ENCODE measurements at places on chromosomes 13 and 19.
A peak's percentile ranks its signal among the peaks of the same experiment; 100 is the strongest.

DNA sequence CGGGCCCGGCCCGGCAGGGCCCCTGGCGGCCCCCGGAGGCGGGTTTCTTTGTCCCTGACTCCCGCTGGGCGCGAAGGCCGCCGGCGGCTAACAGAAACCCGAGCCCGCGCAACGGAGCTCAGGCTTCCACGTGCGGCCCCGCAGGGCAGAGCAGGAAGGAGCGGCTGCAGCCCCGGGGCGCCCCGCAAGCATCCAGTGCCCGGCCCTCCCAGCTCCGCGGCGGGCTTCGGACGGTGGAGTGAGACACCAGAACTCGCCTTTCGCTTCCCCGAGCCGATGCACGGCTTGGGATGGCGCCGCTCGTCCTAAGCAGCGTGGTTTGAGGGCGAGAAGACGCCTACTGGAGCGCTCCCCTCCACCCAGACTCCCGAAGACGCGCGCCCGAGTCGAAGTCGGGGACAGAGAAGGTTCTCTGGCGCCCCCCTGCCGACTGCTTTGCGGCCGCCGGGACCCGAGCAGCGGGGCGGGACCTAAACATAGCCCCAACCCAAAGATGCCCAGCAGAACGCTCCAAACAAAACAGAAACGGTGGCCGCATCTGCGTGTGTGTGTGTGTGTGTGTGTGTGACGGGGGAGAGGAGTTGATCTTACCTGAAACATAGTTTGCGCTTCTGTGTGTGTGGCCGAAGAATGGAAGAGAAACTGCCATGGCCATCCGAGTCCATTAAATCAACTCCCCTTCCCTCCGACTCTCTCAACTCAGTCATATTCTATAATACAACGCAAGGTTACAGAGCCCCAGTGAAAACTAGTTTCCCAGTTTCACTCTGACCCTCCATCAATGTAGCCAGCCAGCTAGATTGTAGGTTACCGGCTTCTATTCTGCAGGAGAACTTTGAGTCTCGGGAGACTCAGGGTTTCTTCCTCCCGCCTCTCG is 629 bp upstream of the FGF9 start:
- DNase-seq = peak; percentile 32

GRCh38 chr13:23985839-23986238 is 88.5 kb upstream of the C1QTNF9B start:
- no peak for DNase-seq

DNA sequence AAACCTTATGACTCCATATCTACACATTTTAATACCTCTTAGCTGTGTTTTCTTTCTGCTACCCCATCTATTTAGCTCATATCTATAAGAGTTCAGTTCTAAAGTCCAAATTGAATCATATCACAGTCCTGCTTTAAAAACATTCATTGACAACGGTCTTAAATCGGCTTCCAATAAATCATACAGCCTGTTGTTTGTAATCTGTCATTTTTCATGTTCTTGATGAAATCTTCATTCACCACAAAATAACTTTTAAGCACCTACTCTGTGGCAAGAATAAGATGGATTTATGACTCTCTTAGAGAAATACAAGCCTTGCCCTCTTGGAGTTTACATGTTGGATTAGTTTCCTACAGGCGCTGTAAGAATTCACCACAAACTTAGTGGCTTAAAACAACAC is 450.9 kb upstream of the GPC6 start:
- no peak for DNase-seq

- DNase-seq = no peak
Observed at GRCh38 chr19:30778061-30778460, 405.9 kb downstream of the ZNF536 start.

GRCh38 chr19:35438096-35438495 is 10.0 kb upstream of the FFAR2 start:
- DNase-seq = no peak

- DNase-seq = peak; percentile 94
Observed at GRCh38 chr19:4811328-4812131, 20.0 kb downstream of the TICAM1 start.

DNA sequence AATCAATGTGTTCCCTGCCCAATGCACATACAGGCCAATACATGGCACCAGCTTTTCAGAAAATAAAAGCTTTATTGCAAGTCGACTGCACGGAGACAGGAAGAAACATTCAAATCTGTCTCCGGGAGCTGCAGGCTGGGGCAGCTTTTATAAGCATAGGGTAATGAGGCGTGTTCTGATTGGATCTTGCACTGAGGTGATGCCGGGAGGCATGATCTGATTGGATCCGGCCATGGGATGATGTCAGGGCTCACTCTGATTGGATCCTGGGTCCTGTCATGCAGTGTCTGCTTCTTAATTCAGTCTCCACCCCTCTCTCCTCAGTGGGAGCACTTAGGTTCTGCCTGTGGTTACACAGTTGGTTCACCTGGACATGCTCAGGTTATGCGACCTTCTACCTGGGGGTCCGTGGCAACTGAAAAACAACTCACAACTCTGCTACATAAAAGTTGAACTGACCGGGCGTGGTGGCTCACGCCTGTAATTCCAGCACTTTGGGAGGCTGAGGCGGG is 11.8 kb upstream of the FBN3 start:
- no peak for DNase-seq

DNA sequence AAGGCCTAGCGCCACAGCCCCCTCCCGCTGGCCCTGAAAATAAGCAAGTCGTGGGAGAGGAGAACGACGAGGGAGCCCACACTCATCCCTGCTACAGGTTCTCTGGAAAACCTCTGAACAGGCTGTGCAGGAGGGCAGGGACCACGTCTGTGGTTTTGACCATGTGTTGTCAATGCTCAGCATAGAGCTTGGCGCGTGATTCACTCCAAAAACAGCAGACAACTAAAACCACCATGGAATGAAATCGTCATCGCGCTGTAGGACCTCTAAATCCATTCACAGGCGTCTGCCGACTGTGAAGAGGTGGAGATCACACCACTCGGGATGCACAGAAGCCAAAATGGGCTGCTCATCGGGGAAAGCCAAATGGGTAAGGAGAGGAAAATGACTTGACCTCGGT is 121.3 kb downstream of the COL4A1 start:
- no peak for DNase-seq

DNA sequence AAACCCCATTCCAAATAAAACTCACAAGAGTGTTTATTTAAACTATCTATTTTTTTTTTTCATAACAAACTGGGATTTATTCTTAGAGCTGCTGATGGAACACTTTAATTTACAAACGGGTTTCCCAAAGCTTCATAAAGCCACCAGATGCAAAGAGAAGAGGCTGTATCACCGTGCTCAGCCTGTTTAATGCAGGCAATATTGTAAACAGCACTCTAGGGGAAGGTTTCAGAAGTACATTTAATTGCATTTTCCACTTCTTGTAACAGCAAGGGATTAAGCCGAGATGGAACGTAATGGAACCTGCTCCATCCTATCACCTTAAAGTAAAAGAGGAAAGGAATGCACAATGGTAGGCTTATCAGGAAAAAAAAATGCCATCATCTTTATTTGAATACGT is 550.6 kb upstream of the ARGLU1 start:
- DNase-seq = no peak

DNA sequence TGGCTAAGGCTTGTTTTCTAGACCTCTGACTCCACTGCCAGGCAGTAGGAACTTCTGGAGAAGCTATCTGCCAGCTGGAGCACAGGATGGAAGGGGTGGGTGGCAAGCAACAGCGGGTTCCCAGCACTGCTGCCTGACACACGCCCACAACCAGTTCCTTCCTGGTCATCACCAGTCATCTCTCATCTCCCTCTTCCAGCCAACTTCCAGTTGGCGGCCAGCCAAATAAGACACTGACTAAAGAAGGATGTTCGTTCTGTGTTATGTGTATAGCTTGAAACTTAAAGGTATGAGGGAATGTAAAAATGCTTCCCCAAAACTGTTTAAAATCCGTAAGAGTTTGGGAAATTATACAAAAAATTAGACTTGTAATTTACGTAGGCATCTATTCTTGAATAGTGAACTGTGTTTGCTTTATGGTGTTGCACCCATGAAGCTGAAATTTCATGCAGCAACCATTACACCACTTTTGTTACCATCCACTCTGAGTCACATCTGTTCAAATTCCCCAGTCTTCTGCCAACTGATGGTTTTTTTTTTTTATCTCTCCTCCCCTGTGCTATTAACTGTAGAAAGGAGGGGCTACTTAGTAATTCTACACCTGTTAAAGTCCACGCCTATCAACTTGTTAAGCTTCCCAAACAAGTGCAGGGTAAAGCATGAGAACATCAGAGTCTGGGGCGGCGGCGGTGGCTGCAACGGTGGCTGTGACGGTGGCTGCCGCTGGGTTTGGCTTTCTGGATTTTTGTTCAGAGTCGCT is 86.2 kb upstream of the FRY start:
- no peak for DNase-seq

- DNase-seq = no peak
Observed at GRCh38 chr19:53041366-53041765, 3.2 kb upstream of the ERVV-2 start.

DNA sequence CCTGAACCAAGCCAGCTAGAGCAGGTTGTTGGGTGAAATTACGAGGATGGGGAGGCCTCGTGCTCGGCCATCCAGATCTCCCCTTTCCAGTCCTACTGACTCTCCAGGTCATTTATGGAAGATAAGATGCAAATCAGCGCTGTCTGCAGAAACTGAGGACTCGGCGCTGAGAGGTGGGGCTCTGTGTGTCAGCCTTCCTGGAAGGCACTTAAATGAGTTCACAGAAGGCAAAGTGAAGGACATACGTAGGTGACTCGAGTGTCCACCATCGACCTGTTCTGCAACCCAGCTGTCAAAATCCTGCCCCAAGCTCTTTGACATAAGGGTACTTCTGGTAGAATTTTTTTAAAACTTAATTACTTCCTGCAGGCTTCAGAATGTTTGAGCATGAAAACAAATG is 86.4 kb downstream of the RAB20 start:
- no peak for DNase-seq

DNA sequence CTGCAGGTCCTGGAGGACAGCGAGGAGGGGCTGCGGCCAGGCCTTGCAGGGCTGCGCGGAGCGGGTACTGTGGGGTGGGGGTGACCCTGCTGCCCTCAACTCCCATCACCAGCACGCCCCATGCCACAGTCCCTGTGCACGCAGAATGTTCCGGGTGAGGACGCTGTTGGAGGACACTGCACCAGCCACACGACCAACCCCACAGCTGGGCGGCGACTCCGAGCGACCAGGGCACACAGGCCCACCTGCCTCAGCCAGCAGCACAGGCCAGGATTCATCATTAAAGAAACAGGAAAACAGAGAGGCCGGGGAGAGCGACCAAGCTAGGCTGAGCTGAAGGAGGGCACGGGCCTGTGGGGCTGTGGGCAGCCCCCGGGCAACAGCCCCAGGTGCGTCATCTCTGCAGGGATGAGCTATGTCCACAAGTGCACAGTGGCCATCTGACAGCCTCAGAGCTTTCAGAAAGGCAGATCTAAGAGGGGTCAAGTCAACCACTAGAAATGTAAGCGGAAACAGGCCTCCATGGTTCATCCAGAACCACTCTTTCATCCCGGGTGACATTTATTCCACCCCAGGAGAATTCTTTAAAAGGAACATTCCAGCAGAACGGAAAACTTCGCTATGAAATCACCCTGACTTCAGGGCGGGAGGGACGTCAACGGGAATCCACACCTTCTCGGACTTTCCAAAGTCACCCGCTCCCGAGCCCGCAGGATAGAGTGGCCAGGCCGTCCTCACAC is 1.5 kb downstream of the GAS6 start:
- no peak for DNase-seq

- no peak for DNase-seq
Observed at GRCh38 chr19:40810160-40810559, 11.2 kb downstream of the EGLN2 start.

DNA sequence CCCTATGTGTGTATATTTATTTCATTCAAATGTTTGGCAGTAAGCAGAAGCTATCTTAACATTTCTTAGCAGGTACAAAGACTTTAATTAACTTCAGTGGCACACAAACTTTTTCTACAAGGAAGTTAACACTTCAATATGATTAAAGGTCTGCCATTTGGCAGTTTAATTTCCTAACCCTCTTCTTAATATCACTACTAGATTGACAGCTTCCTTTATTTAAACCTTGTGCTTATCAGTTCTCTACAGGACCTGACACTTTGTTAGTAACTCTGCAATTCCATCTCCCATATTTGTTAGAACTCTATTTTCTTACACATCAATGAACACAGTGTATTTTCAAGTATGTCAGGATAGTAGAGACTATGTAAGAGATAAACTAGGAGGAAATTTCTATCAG is 152.4 kb upstream of the ATXN8OS start:
- no peak for DNase-seq

DNA sequence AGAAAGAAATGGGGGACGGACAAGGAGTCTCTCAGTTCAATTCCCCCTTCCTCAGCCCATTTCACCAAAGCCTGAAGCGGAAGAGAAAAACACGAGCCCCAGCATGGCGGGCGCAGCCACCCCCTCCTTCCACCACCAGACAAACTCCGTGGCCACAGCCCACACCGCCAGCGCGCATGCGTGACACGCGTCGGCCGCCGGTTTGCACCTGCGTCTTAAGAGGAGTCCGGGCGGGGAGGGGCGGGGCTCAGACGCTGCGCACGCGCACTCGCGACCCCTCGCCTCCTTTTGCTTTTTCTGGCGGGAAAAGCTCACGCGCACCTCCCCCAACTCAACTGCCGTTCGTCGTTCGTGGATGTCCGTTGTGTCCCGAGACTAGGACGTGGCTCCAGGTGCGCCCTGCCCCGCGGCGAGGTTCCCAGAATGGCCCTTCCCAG is at the start of gene KASH5:
Gene KASH5, plus strand, starts transcription at position 314 of the 437 bp plus-strand sequence. CDS start 2,635 bp downstream, outside the sequence.
- DNase-seq = peak; percentile 72

GRCh38 chr19:37361994-37362393 is 8.9 kb upstream of the ZNF527 start:
- DNase-seq = no peak

- DNase-seq = no peak
Observed at GRCh38 chr13:28373810-28374209, 121.1 kb downstream of the FLT1 start.

DNA sequence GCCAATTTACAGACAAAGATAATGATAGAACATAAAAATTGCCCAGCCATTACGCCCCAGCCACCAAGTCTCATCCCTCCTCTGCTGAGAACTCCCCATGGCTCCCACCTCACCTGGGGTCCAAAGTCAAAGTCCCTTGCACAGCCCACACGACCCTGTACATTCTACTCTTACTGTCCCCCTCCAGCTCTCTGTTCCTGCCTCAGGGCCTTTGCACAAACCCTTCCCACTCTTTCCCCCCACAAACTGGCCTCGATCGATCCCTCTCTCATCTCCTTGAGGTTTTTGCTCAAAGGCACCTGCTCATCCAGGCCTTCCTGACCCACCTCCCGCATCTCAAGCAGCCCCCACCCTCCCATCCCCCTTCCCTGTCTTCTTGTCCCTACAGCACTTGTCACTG is 1.3 kb downstream of the DOCK6 start:
- DNase-seq = no peak

DNA sequence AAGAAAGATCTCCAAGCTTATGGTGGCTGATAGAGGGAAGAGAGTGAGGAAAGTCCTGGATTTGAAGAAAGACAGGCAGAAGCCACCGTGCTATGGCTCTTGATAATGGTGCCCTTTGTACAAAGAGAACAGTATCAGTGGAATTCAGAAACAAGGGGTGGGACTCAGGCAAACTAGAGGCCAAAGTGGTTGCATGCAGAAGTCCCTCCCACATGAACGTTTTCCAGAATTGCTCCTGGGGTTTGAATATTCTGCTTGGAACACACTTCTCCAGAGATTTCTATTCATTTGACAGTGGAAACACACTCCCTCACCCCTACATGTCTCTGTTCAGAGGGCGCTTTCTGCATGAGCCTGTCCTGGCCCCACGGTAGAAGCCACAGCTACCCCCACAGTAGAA is 10.1 kb upstream of the MBNL2 start:
- DNase-seq = no peak

GRCh38 chr13:63389756-63390155 is 1974.1 kb upstream of the PCDH20 start:
- no peak for DNase-seq
